Fibroblast of villous mesenchyme (primary cell): ENCODE measurements at places on chromosomes 2 and 18.

DNA sequence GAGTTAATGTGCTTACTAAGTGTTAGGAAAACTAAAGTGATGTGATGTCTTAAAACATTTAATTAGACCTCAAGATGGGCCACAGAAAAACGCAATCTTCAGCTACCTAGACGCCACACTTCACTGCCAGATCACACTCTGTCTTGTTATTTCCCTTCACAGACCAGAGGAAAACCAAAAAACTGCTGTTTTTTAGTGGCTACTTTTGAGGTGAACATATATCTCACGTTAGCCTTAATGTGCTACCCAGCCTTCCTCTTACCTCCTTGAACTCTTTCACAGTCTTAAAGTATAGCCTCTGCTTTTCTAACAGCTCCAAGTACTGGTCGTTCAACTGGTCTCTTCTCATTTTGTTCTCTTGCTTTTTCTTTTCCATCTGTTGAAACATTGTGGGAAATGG is 83.1 kb downstream of the CCDC93 start:
- no peak for DNase-seq

- no peak for DNase-seq
These were observed 6.2 kb upstream of the SDC1 start for GRCh38 chr2:20231159-20231558.

GRCh38 chr2:101125808-101126207 is 25.4 kb downstream of the TBC1D8 start:
- no peak for DNase-seq

DNA sequence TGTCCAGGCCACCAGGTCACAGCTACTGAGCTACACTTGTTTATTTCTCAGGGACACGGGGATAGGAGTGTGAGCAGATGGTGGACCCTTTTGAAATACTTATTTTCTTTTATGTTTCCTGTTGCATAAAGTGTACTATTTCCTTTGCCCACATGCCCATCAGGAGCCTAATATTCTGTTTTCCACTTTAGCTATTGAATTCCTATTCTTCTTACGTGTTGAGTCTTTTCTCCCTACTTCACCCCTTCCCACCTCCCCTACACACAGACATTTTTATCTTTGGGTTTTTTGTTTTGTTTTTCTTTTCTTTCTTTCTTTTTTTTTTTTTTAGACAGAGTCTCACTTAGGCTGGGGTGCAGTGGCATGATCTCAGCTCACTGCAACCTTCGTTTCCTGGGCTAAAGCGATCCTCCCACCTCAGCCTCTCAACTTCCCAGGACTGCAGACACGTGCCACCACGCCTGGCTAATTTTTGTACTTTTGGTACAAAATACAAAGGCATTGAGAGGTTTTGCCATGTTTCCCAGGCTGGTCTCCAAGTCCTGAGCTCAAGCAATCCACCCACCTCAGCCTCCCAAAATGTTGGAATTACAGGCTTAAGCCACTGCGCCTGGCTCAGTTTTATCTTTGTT is 5.2 kb upstream of the GPR55 start:
- DNase-seq, result no peak

GRCh38 chr2:30626397-30626796 is 179.4 kb downstream of the LCLAT1 start:
- no peak for DNase-seq

DNA sequence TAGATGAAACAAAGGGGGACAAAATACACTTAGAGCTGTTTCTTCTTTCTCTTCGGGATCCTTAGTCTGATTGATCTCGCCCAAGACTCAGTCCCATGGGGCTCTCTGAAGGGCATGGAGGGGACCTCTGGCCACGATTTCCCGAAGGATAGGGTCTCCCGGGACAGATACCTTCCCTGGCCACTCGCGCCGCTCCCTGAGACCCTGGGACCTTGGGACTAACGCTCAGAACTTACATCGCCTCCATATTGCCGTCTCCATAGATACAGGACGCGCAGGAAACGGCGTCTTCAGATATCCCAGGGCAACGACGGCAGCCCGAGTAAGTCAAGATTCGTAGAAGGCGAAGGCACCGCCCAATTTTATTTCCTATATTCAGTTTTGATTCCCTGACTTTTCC is at the start of gene CFAP65:
TSS of gene CFAP65 (minus strand) at position 265 of the 400 bp plus-strand sequence. CDS start 2,468 bp downstream, outside the sequence.
- DNase-seq, result peak; percentile 50

DNA sequence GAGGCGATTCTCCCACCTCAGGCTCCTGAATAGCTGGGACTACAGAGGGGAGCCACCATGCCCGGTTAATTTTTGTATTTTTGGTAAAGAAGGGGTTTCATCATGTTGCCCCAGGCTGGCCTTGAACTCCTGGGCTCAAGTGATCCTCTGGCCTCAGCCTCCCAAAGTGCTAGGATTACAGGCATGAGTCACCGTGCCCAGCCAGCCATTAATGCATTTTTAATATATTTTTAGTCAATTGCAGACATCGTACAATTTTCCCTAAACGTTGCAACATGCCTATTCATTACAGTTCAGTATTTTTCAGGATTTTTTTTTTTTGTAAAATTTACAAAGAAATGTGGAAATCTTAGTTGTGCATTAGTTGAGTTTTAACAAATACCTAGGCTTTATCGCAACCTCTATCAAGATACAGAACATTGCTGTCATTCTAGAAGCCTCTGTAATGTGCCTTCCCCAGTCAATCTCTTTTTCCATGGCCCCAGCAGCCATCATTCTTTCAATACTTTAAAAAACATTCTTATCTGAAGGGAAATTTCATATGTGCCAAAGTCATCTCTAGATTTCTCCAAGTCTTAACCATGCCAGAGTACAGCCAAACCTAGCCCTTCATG is 14.7 kb downstream of the NABP1 start:
- DNase-seq, result no peak

DNA sequence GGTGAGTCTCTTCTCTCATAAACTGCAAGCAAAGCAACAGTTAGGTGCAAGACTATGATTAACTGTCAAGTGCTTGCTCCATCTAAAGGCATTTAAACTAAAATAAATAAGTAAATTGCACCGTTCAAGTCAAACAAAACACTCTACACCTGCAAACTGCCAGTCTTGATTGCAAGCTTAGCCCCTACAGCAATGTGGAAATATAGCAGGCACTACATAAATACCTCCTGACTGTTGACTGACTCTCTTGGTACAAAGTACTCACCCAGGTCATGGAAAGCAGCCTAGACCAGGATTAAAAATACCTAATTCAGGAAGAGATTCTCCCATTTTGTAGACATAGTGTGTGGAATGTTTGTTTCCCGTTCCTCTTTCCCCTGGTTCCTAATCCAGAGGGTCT is 176.6 kb upstream of the KLHL29 start:
- DNase-seq, result no peak

- DNase-seq, result no peak
These were observed 88.3 kb downstream of the AGAP1 start for GRCh38 chr2:235582081-235582686.

GRCh38 chr2:188664416-188664815 is 309.8 kb upstream of the COL3A1 start:
- DNase-seq, result peak; percentile 30

GRCh38 chr2:177796654-177797415 is 275.7 kb downstream of the PDE11A start:
- DNase-seq, result no peak

DNA sequence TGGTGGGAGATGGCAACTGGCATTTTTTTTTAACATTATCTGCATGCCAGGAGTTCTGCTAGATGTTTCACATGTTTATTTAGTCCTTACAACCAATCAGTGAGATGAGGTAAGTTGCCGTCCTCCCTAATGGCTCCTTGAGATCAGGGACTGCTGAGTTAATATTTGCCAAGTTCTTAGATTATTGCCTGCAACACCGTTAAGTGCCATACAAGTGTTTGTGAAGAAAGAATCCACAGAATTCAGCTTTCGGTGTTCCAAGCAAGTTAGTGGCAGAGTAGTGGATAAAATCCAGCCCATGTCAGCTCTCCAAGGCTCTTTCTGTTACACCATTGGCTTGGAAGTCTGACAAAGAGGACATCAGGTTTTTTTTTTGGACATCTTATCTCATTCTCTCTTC is 95.9 kb downstream of the C1QL2 start:
- DNase-seq, result no peak

- DNase-seq, result peak; percentile 97
These were observed 169.1 kb upstream of the KLF7 start for GRCh38 chr2:207334624-207335371.

DNA sequence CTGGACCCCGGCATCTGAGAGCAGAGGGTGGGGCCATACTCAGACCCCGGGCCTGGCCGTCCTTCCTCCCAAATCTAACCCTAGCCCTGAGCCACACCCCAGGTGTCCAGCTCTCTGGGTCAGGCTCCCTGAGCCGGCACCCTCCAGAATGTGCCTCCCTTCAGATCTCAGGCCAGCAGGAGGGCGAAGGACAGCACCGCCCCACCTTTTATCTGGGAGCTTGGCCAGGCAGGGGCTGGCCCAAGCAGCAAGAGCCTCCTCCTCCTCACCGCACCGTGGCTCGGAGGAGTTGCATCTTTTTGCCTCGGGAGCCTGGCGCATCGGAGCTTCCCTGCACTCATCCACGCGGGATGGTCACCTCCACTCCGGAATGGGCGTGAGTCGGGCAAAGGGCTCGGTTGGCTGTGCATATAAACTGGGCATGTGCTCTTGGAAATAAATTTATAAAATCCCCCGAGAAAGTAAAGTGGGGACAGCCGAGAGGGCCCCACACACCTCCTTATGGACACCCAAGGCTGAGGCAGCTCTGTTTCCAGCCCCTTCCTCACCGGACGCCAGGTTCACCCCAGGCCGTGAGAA is 69.1 kb upstream of the CTDP1 start:
- DNase-seq, result no peak

- DNase-seq, result no peak
These were observed 259.3 kb downstream of the ZNF407 start for GRCh38 chr18:74856928-74857327.

DNA sequence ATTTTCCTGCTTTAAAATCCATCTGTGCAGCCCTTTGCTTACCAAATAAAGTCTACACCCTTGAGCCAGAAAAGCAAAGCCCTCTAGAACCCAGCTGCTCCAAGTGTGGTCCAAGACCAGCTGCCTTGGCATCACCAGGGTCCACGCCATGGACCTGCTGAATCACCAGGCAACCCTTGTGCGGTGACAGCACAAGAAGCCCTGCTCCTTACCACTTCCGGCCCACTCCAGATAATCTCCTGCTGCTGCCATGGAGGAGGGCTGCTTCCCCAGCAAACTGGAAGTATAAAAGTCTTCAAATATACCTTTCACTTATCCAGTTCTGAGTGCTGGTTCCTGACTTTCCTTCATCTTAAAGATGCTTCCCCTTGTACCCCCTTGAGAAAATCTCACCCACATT is 106.0 kb upstream of the PKDCC start:
- no peak for DNase-seq
